Lung (tissue), 17 donors: ENCODE measurements at places on chromosomes 5 and 9.
A peak's percentile ranks its signal among the peaks of the same experiment; 100 is the strongest.

GRCh38 chr5:168313596-168314204, 22.3 kb downstream of the WWC1 start:
- no peak for DNase-seq

DNA sequence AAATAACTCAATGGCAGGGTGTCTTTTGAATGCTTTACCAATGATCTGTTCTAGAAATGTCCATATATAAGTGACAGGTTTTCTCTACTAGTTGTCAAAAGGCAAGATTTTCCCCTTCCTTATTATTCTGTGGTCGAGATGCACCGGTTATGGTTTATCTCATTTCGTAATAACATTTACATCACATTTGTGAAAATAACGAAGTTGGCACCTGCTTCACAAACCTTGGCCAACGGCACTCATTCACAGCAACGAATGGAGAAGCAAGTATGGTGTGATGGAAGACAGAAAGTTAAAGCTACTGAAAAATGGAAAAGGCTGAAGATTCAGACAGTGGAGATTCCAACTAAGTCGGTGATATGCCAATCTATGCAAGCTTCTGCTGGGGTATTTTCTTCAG, 235.8 kb downstream of the KCTD16 start:
- no peak for DNase-seq

DNA sequence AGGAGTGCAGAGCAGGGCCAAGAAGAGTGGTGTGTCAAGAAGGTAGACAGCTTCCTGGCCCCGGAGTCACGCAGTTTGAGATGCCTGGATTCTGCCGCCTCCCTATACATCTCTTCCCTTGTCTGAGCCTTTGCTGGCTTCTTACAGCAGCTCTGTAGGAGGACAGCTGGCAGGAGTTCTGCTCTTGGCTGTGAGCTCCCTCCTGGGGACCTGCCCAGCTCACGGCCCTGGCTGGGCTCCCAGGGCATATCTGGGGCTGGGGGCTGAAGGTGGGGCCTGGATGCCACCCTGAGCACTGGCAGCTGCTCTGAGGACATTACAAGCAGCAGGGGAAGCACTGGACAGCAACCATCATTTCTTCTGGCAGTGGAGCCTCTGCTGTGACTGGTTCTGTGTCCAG, 786 bp upstream of the TSSK1B start:
- DNase-seq = peak; percentile 32

- DNase-seq = peak; percentile 86
Measured at GRCh38 chr9:74496819-74497747, at the start of gene RORB. RORB (plus strand) TSS chr9:74497335; CDS start chr9:74497977, 642 bp downstream.

GRCh38 chr9:3468421-3469205, 57.2 kb downstream of the RFX3 start:
- no peak for DNase-seq

DNA sequence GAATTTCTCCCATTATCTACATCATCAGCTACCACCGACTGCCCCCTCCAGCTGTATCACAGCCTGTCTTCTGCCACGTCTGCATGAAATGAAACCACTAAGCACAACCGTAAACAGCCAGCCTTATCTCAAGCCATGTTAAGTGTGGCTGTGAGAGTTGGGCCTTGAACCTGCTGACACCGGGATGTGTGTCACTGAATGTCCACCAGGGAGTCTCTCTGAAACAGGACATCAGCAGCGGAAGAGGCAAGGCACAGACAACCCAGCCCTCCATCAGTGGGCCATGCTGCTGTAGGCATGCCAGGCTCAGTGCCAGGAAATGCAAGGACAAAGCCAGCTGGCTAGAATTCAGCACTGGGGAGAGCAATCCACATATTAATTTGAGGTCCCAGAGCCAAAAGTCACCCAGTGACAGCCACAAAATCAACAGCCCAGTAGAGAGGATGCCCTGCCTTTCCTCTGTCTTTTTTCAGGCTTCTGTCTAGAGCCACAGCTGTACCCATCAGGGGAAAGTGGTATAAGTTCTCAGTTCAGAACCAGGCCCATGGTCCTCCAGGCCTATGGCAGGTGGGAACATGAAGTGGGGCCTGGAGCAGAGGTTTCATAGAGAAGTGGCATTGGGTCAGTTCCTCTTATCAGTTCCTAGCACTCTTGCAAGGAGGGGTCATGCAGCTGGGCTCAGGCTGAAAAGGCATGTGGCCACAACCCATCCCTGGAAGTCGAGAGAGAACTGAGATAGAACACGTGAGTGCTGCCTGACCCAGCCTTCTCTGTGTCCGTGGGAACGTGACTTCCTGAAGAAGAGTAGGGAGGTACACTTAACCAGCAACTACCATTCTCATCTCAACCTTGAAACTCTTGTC, 199.4 kb downstream of the ESM1 start:
- DNase-seq = peak; percentile 75

DNA sequence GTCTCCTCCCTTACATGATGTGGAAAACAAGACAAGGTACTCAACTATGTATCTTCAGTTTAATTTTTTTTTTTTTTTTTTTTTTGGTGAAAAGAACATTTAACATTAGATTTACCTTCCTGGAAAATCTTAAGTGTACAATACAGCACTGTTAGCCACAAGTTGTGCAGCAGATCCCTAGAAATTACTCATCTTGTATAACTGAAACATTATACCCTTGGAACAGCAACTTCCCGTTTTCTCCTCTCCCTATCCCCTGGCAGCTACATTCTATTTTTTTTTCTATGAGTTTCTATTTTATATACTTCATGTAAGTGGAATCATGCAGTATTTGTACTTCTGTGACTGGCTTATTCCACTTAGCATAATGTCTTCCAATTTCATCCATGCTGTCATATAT, 421.9 kb upstream of the FTMT start:
- no peak for DNase-seq

DNA sequence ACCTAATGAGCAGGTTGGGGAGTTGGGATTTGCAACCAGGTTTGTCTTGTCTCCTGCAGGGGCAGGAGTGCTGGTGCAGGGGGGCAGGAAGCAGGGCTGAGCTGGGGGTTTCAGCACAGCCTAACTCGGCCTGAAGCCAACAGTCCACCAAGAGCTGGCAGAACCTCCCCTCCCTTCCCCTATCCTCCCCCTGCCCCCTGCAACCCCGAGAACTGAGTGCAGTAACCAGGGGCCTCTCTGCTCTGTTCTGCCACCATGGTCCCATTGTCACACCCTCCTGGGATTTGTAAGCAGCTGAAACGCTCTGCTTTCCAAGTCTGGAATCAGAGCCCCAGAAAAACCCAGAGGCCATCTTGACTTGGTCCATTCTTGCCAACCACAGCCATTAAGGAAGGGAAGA, 72.9 kb downstream of the ARHGEF37 start:
- no peak for DNase-seq

DNA sequence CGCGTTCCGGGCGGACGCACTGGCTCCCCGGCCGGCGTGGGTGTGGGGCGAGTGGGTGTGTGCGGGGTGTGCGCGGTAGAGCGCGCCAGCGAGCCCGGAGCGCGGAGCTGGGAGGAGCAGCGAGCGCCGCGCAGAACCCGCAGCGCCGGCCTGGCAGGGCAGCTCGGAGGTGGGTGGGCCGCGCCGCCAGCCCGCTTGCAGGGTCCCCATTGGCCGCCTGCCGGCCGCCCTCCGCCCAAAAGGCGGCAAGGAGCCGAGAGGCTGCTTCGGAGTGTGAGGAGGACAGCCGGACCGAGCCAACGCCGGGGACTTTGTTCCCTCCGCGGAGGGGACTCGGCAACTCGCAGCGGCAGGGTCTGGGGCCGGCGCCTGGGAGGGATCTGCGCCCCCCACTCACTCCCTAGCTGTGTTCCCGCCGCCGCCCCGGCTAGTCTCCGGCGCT, at the start of gene DAPK1:
TSS of gene DAPK1 (plus strand) at position 264 of the 442 bp plus-strand sequence. CDS start 1,211 bp downstream, outside the sequence.
- DNase-seq = peak; percentile 87

GRCh38 chr9:8643896-8644295, 844.3 kb upstream of the DMAC1 start:
- DNase-seq = no peak

- no peak for DNase-seq
Measured at GRCh38 chr5:180216646-180217171, 7.7 kb upstream of the RASGEF1C start.

DNA sequence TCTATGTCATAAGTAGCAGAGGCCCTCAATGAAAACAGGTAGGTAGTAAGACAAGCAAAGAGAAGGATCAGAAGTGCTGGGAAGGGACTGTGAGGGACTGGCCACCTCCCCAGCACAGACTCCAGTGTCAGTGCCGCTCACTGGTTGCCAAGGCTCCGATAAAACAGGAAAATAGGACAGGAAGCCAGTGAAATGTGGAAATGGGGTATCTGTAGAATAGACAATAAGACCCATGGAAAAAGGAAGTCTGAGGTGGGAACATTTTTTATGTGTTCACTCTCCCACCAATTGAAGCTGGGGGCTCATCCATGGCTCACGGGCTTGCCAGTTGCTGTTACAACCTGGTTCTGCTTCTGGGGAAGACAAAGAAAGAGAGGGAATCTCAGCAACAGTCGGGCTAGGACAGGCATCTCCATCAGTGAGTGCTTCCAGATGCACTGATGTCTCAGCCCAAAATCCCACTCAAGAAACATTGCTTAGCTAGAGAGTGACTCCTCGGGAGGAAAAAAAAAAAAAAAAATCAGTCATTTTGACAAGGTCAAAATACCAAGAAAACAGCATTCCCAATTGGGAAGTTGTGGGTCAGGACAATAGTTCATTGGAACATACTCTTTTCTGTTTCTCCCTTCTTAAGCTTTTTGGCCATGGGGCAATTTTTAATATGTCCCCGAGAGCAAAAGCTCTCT, 27.6 kb upstream of the NFIB start:
- no peak for DNase-seq

- peak; percentile 81 for DNase-seq
Measured at GRCh38 chr5:78594610-78595457, 53.7 kb downstream of the LHFPL2 start.

GRCh38 chr5:122447879-122448278, 135.8 kb downstream of the SNCAIP start:
- no peak for DNase-seq

DNA sequence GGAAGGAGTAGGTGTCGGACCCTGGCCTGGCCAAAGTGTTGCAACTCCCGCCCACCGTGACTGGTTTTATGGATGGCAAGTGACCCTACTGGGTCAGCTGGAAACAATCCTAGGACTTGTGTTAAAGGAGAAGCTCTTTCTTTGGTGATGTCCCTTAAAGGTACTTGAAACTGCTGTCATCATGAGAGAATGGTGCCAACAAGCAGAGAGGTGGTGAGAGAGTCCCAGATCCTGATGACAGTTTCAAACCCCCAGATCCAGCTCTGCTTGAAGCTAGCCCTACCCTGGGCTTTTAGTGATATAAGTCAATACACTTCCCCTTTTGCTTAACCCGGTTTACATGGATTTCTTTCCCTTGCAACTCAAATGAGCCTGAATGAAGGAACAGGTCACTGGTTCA, 72.5 kb upstream of the UBTD2 start:
- no peak for DNase-seq

GRCh38 chr5:54932789-54933188, 52.6 kb downstream of the ESM1 start:
- DNase-seq = no peak
